ENCODE measurements at places on chromosomes 7 and 10. TPM values are rescaled to one million over a fixed set of nuclear protein-coding genes. Genes with fewer than 3 reads are reported as not detected.

DNA sequence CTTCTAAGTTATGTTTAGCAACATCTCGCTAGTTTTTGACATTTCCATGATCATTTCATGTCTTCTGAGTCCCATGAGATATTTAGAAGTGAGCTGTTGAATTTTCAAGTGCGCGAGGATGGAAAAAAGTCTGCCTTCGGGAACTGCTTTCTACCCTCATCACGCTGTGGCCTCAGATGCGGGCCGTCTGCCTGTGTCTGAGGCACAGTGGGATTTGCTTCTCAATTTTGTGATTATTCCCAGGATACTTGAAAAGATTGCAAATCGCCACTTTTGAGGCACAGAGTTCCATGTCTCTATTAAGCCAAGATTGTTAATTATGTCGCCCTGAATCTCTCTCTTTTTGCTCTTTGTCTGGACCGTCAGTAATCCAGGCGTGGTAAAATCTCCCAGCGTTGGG is 30.8 kb upstream of the NKX6-2 start:
- H3K4me1 ChIP-seq = no peaks in the 10 kb centered on the region
- peaks cover 30% of the 10 kb centered on the region for H3K27me3 ChIP-seq
- no peaks in the 10 kb centered on the region for H3K36me3 ChIP-seq
- H3K4me3 ChIP-seq = no peak overlapping the region

GRCh38 chr10:123722351-123722750 is 56.2 kb downstream of the GPR26 start:
- H3K27me3 ChIP-seq = no peaks in the 10 kb centered on the region
- no peak for DNase-seq
- no peak overlapping the region for H3K27ac ChIP-seq
- no peak overlapping the region for H3K4me3 ChIP-seq

DNA sequence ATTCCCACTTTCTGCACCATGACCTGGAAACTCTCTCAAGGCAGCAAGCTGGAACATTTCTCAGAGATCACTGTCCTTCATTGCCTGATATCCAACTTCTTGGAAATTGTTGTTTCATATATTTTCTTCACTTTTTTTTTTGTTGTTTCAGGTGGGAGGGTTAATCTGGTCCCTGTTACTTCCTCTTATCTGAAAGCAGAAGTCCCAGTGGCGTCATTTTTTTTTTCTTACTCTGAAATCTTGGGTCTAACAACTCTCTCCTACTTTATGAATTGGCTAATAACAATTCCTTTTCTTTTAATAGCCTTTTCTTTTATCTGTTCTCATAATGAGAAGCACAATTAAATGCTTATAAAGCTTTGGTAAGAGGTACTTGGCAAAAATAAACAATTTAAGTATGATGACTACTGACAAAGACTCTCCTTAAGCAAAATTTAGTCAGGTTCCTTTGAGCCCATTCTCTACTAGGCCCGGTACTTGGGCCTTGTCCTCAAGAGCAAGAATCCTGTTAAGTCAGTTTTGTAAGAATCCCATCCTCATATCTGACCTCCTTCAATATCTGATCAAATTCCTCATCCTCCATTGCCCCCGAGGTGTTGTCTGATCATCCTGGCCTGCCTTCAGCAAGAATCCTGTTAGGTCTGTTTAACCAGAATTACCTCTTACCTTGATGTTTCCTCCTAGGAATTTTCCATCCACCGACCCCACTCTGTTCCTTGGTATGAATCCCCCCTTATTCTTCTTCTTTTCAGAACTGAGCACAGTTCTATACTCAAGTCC is 11.5 kb upstream of the CC2D2B start:
- no peak overlapping the region for H3K27ac ChIP-seq
- H3K4me1 ChIP-seq = no peaks in the 10 kb centered on the region
- peaks cover 5% of the 10 kb centered on the region for H3K36me3 ChIP-seq
- H3K4me3 ChIP-seq = no peak overlapping the region

GRCh38 chr10:3516234-3516922 is 268.6 kb downstream of the KLF6 start:
- H3K4me3 ChIP-seq = peak overlapping the region; percentile 40
- peaks cover 19% of the 10 kb centered on the region for H3K27me3 ChIP-seq
- H3K36me3 ChIP-seq = no peaks in the 10 kb centered on the region
- peaks cover 7% of the 10 kb centered on the region for H3K4me1 ChIP-seq
- no peak for DNase-seq
- peak overlapping the region; percentile 24 for H3K27ac ChIP-seq

- no peak overlapping the region for H3K4me3 ChIP-seq
- peaks cover 23% of the 10 kb centered on the region for H3K4me1 ChIP-seq
- H3K27ac ChIP-seq = peak overlapping the region; percentile 51
These were observed 192.4 kb downstream of the SDK1 start for GRCh38 chr7:3493499-3493898.

DNA sequence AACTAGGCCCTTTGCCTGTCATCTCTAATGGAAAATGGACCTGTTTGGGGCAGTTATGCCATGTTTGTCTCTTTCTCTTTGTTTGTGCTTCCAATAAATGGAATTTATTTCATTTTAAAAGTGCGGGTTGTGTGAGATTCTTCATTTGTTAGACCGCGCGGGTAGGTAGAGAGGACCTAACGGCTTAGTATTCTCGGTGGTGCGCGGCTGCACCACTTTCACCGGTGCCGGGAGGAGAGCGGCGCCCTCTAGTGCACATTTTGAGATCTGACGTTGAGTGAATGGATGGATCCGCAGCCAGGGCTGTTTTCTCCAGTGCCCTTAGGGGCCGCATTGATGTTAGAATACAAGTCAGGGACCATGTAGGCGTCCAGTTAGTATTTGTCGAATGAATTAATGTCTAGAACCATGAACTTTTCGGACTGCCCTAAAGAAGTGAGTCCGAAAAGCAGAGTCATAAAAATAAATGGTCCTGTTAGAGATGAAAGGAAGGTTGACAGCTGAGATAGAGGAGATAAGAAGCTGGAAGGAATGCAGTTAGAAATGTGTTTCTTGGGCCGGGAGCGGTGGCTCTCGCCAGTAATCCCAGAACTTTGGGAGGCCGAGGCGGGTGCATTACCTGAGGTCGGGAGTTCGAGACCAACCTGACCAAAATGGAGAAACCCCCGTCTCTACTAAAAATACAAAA is 29.3 kb upstream of the GIMAP8 start:
- no peaks in the 10 kb centered on the region for H3K36me3 ChIP-seq
- H3K4me1 ChIP-seq = peaks cover 8% of the 10 kb centered on the region
- H3K4me3 ChIP-seq = peak overlapping the region; percentile 87
- H3K27me3 ChIP-seq = no peaks in the 10 kb centered on the region

The DGKB gene
- not detected for total RNA-seq

The AGR3 gene
- total RNA-seq = not detected

The PDCD4 gene
- total RNA-seq = 340 TPM

DNA sequence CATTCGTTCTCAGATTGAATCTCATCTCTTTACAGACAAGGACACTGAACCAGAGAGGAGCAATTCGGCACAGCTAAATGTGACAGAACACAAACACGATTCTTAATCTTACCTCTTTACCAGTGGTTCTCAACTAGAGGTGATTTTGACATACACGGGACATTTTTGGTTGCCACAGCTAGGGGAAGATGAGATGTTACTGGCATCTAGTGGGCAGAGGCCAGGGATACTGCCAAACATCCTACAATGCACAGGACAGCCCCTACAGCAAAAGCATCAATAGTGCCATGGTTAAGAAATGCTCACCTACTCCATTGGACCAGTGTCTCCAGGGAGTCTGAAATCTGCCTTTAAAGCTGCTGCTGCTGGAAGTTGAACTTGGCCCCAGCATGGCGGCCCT is 27.3 kb downstream of the PDE1C start:
- H3K27ac ChIP-seq = no peak overlapping the region
- H3K4me3 ChIP-seq = no peak overlapping the region
- no peak for DNase-seq
- H3K4me1 ChIP-seq = no peaks in the 10 kb centered on the region

The ANXA8 gene
- not detected for total RNA-seq

The ANXA11 gene
- total RNA-seq = 207 TPM

DNA sequence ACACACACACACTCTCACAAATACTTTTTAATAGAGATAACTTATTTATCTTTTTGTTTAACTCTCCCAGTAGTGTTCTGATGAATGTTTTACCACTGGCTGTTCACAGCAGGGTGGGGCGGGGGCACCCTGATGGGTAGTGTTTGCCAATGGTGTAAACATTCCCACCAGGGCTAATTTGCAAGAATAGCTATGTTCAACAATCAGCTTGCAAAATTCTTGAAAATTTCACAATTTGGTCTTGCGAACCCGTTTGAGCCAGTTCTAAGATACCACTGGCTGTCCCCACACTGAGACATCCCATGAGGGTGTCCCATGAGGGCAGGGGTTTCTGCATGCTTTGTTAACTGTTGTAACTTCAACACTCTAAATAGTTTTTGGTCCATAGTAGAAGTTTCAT is 348.5 kb downstream of the CXCL12 start:
- H3K4me1 ChIP-seq = no peaks in the 10 kb centered on the region
- no peaks in the 10 kb centered on the region for H3K36me3 ChIP-seq
- DNase-seq = no peak
- peaks cover 10% of the 10 kb centered on the region for H3K27me3 ChIP-seq
- H3K27ac ChIP-seq = no peak overlapping the region

The TBXAS1 gene
- 4.7 TPM for total RNA-seq

GRCh38 chr7:137844677-137845425 is 1.9 kb downstream of the DGKI start:
- no peaks in the 10 kb centered on the region for H3K4me1 ChIP-seq
- peak overlapping the region; percentile 51 for H3K4me3 ChIP-seq
- peaks cover 70% of the 10 kb centered on the region for H3K27me3 ChIP-seq
- no peak for DNase-seq

- no peak overlapping the region for H3K4me3 ChIP-seq
- DNase-seq = no peak
- no peaks in the 10 kb centered on the region for H3K36me3 ChIP-seq
- H3K27me3 ChIP-seq = no peaks in the 10 kb centered on the region
- peaks cover 14% of the 10 kb centered on the region for H3K4me1 ChIP-seq
These were observed 8.1 kb downstream of the SFTPA2 start for GRCh38 chr10:79552143-79552542.

The GAD2 gene
- not detected for total RNA-seq

The PIK3CG gene
- total RNA-seq = 10.2 TPM

The CRHR2 gene
- not detected for total RNA-seq

GRCh38 chr7:31104361-31105255 is 52.5 kb downstream of the ADCYAP1R1 start:
- H3K4me1 ChIP-seq = no peaks in the 10 kb centered on the region
- H3K27me3 ChIP-seq = no peaks in the 10 kb centered on the region
- H3K36me3 ChIP-seq = no peaks in the 10 kb centered on the region
- no peak overlapping the region for H3K27ac ChIP-seq

The AGBL3 gene
- 3.8 TPM for total RNA-seq
